ENCODE measurements at places on chromosomes 1 and 21.

- DNase-seq = no peak
Measured at GRCh38 chr1:239545466-239545865, 159.1 kb downstream of the CHRM3 start.

- no peak for DNase-seq
Measured at GRCh38 chr1:53391296-53391695, 63.4 kb upstream of the LRP8 start.

- no peak for DNase-seq
Measured at GRCh38 chr1:176801514-176802020, 338.6 kb downstream of the PAPPA2 start.

DNA sequence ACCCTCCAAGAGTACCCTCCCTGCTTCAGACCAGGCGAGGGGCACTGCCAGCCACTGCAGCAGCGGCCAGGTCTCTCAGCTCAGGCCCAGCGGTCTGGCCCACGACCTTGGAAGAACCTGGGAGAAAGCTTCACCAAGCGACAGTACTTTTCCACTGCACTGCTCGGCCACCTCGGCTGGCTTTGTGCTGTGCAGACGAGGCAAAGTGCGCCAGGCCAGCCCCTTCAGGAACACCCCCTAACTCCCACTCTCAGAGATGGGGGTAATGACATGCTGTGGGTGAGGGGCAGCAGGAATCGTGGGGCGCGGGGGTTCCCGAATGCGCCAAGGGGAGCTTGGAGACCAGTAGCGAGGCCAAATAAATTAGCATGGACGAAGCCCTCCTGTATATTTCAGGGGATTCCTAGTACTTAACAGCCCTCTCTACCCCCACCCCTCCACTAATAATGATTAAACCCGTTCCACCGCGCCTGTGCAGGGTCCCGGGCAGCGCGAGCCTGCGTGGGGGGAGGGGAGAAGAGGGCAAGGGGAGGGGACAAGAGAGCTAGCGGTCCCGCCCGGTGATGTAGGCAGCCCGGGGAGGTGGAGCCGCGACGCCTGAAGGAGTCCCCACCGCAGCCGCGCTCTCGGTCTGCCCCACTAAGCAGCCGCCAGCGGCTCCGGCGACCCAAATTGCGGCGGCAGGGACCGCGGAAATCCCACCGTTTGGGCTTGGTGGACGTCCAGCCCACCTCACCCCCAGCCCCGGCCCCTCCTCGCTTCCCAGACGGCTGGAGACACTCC, at the start of gene FAM43B:
FAM43B (plus strand) TSS at position 629 of the 783 bp plus-strand sequence. CDS start 401 bp downstream, outside the sequence.
- no peak for DNase-seq

DNA sequence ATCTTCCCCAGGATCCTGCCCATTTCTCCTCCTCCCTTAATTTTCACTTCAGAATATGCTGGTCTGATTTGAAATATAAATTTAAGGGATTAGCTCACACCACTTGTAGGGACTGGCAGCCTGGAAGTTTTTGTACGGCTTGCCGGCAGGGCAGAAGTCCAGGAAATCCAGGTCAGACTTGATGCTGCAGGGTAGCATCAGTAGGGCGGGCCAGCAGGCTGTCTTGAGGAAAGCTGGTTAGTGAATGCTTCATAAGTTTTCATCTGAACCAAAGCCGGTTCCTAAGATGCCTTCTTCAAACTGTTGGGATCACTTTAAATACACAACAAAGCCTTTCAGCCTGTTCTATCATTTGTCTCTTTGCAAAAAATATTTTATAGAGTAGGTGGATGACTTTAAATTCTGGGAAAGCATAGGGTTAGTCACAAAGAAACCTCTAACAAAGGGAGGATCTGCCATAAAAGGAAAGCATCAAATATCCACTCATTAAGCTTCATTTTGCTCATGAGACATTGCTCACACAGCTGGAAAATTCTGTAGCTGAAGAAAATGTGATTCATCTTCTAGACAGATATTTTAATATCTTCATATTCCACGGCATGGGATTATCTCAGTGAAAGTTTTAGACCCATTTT, 90.7 kb upstream of the GFI1 start:
- no peak for DNase-seq

DNA sequence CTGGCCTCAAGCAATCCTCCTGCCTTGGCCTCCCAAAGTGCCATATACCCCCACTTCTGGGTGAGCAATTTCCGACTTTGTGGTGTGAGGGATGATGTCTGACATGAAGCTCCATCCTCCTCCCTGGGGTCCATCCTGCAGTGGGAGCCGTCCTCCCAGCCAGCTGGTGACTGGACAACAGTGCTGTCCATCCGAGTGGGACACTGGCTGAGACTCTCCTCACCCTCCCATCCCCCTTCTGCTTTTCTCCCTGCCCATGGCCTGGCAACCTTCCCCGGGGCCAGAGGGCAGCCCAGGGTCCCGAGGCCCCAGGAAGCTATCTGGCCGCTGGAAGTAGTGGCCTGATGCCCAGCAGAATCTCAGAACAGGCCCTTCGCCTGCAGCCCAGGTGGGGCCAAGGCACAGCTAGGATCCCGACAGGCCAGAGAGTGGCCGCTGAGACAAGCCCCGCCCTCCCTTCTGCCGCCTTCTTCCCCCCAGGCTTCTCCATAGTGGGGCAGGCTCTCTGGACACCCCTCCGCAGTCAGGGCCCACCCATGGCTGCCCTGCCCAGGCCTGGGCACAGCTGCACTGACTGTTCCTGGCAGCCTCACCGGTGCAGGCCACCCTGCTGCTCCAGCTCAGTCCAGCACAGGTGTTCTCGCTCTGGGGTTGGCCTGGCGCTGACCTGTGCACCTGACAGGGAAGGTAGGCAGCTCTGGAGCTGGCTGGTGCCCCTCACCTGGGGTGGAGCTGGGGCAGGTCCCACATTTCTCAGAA, 8.4 kb upstream of the FAAP20 start:
- DNase-seq = no peak

- no peak for DNase-seq
Measured at GRCh38 chr1:98906809-98907208, 97.9 kb downstream of the PLPPR5 start.

- DNase-seq = no peak
Measured at GRCh38 chr1:228366062-228366865, 40.4 kb downstream of the TRIM11 start.

DNA sequence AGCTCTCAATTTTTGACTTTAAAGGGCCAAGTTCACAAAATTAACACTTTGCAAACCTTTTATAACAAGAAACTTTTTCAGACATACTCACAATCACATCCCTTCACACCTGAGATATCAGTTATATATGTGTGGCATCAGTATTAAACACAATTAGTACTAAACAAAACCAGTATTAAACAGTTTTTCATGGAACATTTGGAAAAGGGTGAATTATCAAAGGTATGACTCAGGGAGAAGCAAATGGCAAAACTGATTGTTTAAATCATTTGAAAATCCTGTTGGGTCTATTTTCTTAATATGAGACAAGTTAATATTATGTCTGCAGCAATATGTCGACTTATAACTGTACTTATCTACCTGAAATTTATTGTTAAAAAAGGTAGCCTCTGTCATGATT, 587.3 kb downstream of the NEGR1 start:
- DNase-seq = no peak

GRCh38 chr1:8422510-8423268, 104.8 kb downstream of the SLC45A1 start:
- no peak for DNase-seq
